ENCODE measurements at places on chromosomes 5 and 9.

DNA sequence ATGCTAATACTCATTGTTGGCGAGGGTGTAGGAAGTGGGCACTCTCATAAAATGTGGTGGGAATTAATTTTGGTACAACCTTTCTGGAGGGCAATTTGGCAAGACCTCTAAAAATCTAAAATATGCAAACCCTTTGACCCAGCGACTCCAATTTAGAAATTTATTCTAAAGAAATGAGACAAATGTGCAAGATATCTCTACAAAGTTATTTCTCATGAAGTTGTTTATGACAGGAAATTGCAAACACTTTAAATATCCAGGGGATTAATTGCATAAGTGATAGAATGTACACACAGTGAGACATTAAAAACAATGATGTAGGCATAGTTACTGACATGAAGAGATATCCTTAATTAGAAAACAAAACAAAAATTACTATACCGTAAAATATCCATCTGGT, 246.3 kb upstream of the MAP3K1 start:
- DNase-seq: no peak

- peak; percentile 72 for DNase-seq
These were observed 1.2 kb upstream of the SQSTM1 start for GRCh38 chr5:179819296-179820126.

DNA sequence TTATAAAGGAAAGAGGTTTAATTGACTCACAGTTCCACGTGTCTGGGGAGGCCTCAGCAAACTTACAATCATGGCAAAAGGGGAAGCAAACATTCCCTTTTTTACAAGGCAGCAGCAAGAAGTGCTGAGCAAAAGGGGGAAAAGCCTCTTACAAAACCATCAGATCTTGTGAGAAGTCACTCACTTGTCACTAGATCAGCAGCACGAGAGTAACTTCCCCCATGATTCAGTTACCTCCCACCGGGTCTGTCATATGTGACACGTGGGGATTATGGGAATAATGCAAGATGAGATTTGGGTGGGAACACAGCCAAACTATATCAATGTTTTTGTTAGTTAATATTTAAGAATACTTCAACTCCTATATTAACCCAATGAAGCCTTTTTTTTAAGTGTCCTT, 275.2 kb upstream of the CDH9 start:
- no peak for DNase-seq

DNA sequence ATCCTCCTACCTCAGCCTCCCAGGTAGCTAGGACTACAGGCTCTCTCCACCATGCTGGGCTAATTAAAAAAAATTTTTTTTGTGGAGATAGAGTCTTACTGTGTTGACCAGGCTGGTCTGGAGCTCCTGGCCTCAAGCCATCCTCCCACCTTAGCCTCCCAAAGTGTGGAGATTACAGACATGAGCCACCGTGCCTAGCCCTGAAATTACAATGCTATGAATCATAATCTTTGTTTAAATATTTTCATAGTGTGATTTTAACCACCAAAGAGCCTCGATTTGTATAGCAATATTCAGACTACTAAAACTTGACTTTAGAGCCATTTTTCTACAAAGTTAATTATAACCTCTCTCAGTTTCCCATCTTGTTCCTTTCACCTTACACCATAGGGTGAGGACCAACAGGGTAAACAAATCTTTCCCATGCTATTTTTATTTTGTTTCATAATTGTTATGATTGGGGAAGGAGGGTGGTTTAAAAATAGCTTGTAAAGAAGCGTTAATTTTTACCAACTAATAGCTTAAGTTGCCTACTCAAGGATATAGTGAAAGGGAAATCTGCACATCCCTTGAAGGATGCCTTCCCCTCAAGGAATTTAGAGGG, 32.7 kb downstream of the UBE2D2 start:
- no peak for DNase-seq

- no peak for DNase-seq
These were observed 47.8 kb upstream of the TGFBR1 start for GRCh38 chr9:99056886-99057664.

DNA sequence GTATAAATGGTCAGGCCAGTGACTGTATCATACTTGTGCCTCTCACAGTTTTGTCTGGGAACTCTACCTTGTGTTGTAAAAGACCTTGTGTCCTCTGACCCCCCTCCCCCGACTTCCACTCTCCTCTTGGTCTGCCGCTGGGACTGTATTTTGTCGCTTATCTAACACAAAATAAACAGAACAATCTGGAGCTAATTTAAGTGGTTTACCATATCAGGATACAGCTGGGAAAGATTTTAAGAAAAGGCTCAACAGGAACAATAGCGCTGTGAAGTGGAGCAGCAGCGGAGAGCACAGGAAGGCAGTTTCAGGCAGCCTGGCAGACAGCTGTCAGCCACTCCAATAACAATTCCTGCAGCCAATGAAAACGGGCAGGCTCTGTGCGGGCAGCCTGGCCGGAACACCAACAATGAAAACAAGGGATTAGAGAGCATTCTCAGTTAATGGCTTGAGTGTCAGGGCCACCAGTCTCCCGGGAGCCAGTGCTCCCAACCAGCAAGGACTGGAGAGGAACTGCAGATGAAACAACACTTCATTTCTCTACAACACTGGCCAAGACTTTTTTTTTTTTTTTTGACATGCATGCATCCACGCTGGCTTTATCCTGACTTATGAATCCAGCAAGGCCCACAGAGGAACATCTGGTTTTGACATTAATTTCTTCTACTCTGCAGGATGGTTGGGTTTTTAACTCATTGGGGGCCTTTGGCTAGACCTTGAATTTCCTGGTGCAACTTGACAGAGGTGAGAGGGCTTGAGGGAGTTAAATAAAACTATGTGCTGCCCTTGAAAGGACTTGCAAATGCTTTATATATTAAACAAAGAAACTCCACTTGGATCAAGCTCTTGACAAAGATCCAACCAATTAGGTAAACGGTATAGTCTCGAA, 76.7 kb downstream of the ARSB start:
- DNase-seq: peak; percentile 62

DNA sequence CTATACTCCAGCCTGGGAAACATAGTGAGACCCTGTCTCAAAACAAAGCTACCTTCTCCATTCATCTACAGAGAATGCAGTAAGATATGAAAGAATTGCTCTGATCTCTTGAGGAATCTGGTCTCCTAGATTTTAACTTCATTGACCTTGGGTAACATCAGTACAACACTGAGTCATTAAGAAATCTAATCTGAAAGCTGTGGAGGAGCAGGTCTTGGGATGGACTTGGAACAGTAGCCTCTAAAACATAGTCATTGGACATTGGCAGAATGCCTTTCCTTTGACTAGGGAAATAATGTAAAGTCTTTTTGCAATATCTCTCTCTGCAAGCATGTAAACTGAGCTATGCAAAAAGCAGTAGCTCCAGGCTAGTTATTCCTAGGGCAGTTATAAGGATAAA, 58.1 kb downstream of the KCNN2 start:
- DNase-seq: no peak

- no peak for DNase-seq
These were observed 506.9 kb downstream of the TLE1 start for GRCh38 chr9:81182431-81182830.

DNA sequence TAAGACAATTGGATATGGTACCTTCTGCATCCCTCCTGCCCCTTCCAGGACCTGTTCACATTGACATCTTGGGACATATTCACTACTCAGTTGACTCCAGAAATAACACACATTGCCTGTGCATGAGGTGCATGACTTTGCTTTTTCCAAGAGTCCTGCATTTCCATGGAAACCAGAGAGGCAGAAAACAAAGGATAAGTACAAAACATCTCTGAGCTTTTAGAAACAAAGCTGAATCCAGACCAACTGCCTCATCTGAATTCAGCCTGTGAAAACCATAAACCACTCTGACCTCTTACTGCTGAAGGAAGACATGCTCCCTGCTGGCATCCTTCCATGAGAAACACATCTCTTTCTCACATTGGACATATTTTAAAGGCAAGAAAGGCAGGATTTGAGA, 695.1 kb downstream of the TAF11L14 start:
- DNase-seq: no peak

DNA sequence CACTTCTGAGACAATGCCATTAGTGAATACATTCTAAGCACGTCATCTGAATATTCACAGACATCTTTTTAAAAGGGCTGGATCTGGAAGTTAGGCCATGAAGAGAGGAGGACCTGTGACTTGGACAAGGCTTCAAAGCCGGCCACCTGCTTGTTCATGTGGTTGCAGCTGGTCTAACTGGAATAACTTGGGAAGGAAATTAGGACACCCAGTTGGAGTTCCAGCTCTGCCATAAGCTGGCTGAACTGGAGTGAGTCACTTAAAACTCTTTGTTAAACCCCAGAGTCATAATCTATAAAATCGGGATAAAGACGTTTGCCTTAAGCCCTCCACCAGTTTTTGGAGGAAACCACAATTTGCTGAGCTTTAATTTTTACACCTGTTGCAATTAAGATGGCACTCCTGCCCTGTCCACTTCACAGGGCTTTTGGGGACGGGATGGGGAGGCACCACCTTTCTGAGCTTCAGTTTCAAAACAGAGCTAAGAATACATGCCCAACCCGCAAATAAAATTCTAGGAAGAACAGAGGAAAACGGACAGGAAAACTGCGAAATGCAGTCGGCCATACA, 536 bp upstream of the STX17 start:
- peak; percentile 6 for DNase-seq
